Vagina (tissue), 2 donors: ENCODE measurements at places on chromosomes 1 and 21. TPM values are rescaled to one million over a fixed set of nuclear protein-coding genes. Genes with fewer than 3 reads are reported as not detected.
A peak's percentile ranks its signal among the peaks of the same experiment; 100 is the strongest.

DNA sequence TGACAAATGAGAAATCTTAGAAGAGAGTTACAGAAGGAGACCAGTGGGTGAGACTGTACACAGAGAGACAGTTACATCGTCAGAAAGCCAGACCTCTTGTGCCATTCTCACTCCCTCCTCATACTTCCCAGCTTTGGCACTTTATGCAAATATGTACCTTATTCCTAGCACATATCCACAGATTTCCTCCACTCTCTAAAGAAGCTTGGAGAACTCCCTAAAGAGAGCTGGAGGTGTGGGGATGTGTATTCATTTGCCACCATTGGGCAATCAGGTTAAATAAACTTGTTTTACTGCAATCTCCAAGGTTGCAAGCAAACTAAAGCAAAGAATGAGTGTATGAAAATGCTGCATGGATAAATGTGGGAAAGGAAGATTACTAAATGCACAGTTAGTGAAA, 380.9 kb upstream of the PRMT6 start:
- DNase-seq = no peak

GRCh38 chr21:34553151-34553952, 41.3 kb upstream of the KCNE1 start:
- DNase-seq = no peak

DNA sequence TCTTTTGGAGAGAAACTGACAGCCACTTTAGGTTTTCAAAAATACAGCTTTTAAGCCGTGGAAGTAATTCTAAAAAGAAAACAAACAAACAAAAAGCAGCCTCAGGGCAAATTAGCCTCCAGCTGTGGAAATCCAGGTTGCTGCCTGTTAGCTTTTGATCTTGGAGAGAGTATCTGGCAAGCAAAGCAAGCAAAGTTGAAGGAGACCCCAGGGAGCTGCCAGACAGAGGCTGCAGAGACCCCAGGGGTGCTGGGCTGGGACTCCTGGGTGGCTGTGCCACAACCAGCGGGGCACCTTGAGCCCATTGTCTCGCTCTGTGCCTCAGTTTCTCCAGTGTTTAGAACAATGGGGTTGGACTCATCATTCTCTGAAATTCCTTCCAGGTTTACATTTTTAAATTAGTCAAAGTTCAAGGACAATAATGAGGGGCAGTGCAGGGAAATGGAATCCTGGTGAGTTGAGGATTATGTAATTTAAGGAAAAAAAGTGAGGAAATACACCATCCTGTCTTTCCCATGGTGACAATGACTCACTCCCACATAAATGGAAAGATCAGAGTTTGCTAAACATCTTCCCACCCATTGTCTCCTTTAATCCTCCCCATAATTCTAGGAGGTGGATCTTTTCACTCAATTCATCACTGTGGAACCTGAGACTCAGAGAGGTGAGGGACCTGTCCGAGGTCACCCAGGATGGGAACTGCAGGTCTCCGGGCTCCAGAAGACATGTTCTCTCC, 480.5 kb downstream of the MATN1 start:
- no peak for DNase-seq

- DNase-seq = no peak
Observed at GRCh38 chr21:31201548-31201947, 142.5 kb downstream of the TIAM1 start.

DNA sequence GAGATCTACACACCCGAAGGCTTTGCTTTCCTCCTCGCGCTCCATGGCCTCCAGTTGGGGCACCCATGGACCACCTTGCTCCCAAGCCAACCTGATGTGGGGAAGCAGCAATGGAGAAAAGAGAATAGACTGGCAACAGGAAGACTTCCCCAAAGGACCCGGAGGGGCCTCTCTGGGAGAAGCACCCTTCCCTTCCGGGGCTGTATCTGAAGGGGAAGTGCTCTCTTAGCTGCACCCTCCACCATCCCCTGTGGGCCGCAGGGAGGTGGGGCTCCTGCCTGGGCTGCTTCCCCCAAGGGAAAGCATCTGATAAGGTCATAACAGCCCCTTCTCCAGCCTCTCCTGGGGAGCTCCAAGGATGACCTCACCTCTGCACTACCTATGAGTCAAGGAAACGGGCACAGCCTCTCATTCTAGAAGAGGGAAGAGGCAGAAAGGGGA, 100.2 kb downstream of the RIPK4 start:
- no peak for DNase-seq

- no peak for DNase-seq
Observed at GRCh38 chr1:30381671-30382365, 341.6 kb downstream of the MATN1 start.

GRCh38 chr1:197672347-197672746, 102.9 kb downstream of the DENND1B start:
- DNase-seq = no peak

GRCh38 chr1:226678251-226678650, 60.8 kb downstream of the ITPKB start:
- no peak for DNase-seq

GRCh38 chr1:175150596-175151319, 41.8 kb downstream of the KIAA0040 start:
- no peak for DNase-seq

- DNase-seq = no peak
Observed at GRCh38 chr21:42397746-42398394, 2.0 kb upstream of the TMPRSS3 start.

GRCh38 chr1:93681101-93681988, at the start of gene BCAR3:
Gene BCAR3, minus strand, starts transcription at chr1:93681837. Its CDS starts 6,907 bp downstream, at chr1:93674930.
- DNase-seq = no peak

GRCh38 chr1:171292799-171293198, 21.2 kb upstream of the FMO4 start:
- peak; percentile 54 for DNase-seq

GRCh38 chr1:44819196-44819607, 10.9 kb downstream of the BTBD19 start:
- no peak for DNase-seq

GRCh38 chr1:86016076-86016759, 140.4 kb downstream of the COL24A1 start:
- DNase-seq = no peak

GRCh38 chr1:154186852-154187501, 4.9 kb downstream of the TPM3 start:
- DNase-seq = no peak

- no peak for DNase-seq
Observed at GRCh38 chr21:38743772-38744529, 61.8 kb upstream of the ETS2 start.

DNA sequence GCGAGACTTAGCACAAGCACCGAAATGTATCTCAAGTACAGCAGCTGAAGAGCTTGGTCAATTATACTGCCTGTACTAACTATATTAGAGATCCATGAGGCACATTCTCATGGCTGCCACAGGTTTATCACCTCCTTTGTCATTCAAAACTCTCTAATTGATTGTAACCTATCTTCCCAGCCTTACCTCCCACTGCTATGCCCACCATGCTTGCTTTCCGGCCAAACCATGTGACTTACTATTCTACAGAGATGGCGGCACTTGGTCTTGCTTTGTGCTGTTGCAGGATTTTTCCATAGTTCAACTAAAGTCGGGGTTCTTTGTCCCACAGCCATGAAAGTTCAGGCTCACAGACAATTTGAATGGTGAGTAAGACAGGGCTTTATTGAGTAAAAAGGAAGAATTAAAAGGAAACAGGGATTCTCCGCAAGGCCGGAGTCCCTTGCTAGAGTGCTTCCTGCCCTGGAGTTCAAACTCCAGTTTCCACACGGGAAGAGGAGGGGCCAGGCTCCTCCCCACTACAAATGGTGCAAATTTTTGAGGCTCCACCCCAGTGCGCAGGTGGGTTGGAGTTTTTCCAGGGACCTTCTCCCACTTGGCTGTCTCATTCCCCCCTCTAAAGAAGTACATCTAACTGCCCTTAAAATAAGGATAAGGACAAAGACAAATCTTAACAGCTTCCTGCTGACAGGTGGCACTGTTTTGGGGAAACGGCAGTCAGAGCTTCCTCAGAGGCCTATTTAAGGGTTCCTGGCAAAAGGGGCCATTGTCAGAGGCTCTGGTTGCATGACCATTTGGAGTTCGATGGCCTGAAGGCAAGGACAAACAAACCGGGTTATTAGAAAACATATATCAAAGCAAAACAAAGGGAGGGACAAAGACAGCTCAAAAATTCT, 28.7 kb downstream of the FMO2 start:
- DNase-seq = no peak

DNA sequence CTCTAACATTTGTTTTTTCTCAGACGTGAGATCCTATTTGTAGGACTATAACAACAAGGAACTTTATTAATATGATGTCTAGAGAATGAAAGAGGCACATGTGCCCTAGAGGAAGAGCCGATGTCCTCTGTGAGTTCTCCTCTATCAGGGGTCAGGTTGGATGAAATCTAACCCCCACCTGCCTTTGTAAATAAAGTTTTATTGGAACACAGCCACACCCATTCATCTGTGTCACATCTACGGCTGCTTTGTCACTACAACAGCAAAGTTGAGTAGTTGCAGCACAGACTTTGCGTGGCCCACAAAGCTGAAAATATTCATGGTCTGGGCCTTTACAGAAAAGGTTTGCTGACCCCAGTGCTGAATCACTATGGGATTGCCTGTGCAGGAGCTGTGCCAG, 571 bp upstream of the CAPN9 start:
- DNase-seq = no peak

FBLIM1 gene
- 45.2 TPM for total RNA-seq

NBPF11 gene
- total RNA-seq = 9.1 TPM

AKR7A3 gene
- total RNA-seq = 4.2 TPM

DDX59 gene
- 16.2 TPM for total RNA-seq
